Sigmoid colon (tissue), 7 donors: ENCODE measurements at places on chromosomes 12 and 14. TPM values are rescaled to one million over a fixed set of nuclear protein-coding genes. Genes with fewer than 3 reads are reported as not detected.

GRCh38 chr14:96603350-96604255, 101.4 kb downstream of the PAPOLA start:
- H3K4me1 ChIP-seq: no peaks in the 10 kb centered on the region
- H3K36me3 ChIP-seq: no peaks in the 10 kb centered on the region
- H3K27ac ChIP-seq: no peak overlapping the region
- DNase-seq: no peak

GRCh38 chr12:25377469-25378177, 126.9 kb upstream of the KRAS start:
- H3K27ac ChIP-seq: peak overlapping the region; percentile 14
- H3K36me3 ChIP-seq: no peaks in the 10 kb centered on the region
- no peak overlapping the region for H3K4me3 ChIP-seq

Gene RIMBP2
- total RNA-seq: 5.5 TPM

Gene TMCC3
- 8.3 TPM for total RNA-seq

DNA sequence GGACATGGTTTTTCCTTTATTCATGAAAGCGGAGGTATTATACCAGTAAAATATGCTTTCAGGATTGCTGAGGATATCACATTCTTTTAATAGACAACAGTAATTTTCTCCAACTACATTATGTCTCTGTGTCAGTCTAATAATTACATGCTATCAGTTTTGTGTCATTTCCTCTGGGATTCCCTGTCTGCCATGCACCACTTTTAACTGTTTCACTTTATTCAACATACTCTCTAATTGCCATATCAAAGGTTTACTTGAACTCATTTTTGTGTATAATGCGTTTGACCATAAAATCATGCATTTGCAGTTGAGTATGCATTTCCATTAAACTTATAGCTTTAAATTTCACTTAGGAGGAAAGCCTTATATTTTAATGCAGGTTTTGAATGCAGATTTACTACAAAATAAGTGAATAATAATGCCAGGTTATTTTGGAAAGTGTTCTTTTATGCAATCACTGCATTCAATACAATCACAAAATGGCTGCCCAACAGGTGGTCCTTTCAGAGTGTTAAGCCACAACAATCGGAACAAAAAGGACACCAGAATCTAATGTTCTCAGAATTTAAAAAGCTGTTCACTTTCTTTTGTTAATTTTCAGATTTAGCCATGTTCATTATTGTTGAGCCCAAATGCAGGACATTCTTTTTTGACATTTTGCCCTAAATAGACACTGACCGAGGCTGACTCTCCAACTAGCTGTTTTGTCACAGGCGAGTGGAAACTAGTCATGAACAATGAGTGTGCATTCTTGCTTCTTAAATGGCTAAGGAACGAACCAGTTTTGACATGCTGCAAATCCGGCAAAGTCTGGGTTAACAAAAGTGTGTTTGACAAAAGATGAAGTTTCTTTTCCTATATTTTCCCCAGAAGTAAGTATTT, 40.9 kb downstream of the MBIP start:
- no peaks in the 10 kb centered on the region for H3K4me1 ChIP-seq
- DNase-seq: no peak
- H3K27me3 ChIP-seq: peaks cover 6% of the 10 kb centered on the region
- no peak overlapping the region for H3K27ac ChIP-seq
- no peak overlapping the region for H3K4me3 ChIP-seq
- H3K36me3 ChIP-seq: no peaks in the 10 kb centered on the region

- no peak for DNase-seq
- no peak overlapping the region for H3K27ac ChIP-seq
- H3K4me3 ChIP-seq: no peak overlapping the region
- no peaks in the 10 kb centered on the region for H3K36me3 ChIP-seq
Measured at GRCh38 chr14:58055497-58056010, 96.5 kb downstream of the ARMH4 start.

DNA sequence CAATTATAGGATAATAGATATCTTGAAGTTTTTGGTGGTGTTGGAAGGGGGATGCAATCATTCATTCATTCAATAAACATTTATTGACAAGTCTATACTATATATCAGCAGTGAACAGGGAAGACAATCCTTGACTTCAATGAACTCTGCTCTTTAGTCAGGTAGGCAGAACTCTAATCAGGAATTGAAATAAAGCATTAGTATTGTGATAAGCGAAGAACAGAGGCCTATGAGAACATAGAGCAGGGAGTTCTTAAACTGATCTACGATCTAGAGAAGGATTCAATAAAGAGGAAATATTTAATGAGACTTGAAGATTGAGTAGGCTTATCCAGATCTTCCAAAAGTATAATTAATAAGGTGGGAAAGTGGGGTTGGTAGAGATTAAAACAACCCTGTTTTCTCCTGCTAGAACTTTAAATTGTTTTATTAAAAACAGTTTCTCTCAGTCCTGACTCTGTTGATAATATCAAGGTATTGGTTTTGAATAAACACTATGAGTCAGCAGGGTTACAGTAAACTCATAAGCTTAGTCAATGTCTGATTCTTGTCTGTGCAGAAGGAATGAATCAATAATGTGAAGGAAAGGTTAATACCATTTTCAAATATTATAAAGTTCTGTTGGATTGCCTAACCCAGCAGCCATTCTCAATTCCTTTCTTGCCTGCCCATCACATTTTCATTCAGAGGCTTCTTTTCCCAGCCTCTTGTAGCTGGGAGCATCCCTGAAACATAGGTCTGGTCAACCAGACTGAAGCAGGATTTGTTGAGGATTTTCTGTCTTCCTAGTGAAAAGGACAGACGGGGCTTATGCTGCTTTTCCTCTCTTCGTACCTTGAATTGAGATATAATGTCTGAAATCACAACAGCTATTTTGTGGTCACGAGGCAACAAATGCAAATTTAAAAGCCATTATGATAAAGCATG, 38.9 kb upstream of the KTN1 start:
- no peak for DNase-seq
- no peak overlapping the region for H3K27ac ChIP-seq
- no peaks in the 10 kb centered on the region for H3K36me3 ChIP-seq
- H3K4me3 ChIP-seq: no peak overlapping the region
- H3K4me1 ChIP-seq: no peaks in the 10 kb centered on the region

DNA sequence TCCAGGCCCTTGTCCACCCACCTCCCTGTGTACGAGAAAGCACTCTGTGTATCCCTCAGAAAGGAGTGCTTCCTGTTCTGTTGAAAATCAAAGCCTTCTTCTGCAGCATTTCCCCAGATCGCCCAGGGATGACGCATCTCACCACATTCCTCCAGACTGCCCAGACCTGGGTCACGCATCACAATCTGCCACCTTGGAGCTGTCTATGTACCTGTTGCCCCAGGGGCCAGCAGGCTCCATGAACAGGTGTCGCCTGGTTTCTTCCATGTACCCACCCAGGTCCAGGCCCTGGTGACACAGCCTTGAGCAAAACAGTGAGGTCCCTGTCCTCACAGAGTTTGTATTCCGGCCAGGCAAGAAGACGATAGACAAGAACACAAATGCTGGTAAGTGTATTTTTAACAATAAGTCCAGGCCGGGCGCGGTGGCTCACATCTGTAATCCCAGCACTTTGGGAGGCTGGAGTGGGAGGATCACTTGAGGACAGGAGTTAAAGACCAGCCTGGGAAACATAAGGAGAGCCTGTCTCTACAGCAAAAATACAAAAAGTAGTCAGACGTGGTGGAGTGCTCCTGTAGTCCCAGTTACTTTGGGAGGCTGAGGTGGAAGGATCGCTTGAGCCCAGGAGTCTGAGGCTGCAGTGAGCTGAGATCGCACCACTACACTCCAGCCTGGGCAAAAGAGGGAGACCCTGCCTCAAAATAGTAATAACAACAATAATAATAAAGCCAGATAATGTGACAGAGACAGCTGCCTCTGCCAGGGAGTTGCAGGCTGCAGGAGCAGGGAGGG, 6.8 kb upstream of the PPP1R13B start:
- no peak for DNase-seq
- no peak overlapping the region for H3K27ac ChIP-seq
- H3K4me1 ChIP-seq: no peaks in the 10 kb centered on the region
- H3K36me3 ChIP-seq: no peaks in the 10 kb centered on the region

DNA sequence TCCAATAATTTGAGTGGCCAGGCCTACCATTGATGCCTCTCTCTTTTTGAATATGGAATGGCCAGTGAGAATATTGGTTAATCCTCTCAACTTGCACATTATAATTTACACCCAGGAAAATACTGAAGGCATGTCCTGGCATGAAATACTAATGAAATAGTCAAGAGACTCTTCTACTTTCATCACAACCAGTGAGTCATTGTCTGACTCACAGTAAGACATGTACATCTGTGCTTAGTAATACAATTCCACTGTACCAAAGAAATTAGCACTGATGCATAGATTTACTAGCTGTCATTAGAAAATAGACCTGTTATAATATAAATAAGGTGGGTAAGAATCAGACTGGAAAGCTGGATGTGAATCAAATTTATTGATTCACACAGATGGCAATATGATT, 31.6 kb downstream of the KCNC2 start:
- H3K4me1 ChIP-seq: no peaks in the 10 kb centered on the region
- no peak for DNase-seq
- H3K4me3 ChIP-seq: no peak overlapping the region
- H3K27ac ChIP-seq: no peak overlapping the region
- no peaks in the 10 kb centered on the region for H3K36me3 ChIP-seq

Gene SCAF11
- 133 TPM for total RNA-seq

DNA sequence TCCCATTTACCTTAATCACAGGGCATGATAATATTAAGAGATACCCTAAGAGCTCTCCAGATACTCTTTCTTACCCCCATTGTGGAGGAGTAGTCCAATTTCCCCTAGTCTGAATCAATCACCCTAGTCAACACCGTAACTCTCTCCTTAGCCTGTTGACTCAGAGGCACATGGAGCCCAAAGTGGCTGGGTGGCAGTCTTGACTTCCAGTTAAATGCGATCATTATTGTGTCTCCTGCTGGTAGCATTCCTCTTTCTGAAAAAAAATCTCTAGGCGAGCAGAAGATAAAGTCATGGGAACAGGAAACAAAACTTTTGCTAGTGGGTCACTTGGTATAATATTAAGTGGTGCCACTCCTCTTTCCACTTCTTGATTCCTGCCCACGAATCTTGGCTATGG, 46.4 kb downstream of the EMP1 start:
- H3K27me3 ChIP-seq: no peaks in the 10 kb centered on the region
- H3K27ac ChIP-seq: no peak overlapping the region
- no peak for DNase-seq
- no peak overlapping the region for H3K4me3 ChIP-seq

- peaks cover 38% of the 10 kb centered on the region for H3K4me1 ChIP-seq
- H3K4me3 ChIP-seq: no peak overlapping the region
Measured at GRCh38 chr14:59295951-59296350, 107.5 kb downstream of the DAAM1 start.

DNA sequence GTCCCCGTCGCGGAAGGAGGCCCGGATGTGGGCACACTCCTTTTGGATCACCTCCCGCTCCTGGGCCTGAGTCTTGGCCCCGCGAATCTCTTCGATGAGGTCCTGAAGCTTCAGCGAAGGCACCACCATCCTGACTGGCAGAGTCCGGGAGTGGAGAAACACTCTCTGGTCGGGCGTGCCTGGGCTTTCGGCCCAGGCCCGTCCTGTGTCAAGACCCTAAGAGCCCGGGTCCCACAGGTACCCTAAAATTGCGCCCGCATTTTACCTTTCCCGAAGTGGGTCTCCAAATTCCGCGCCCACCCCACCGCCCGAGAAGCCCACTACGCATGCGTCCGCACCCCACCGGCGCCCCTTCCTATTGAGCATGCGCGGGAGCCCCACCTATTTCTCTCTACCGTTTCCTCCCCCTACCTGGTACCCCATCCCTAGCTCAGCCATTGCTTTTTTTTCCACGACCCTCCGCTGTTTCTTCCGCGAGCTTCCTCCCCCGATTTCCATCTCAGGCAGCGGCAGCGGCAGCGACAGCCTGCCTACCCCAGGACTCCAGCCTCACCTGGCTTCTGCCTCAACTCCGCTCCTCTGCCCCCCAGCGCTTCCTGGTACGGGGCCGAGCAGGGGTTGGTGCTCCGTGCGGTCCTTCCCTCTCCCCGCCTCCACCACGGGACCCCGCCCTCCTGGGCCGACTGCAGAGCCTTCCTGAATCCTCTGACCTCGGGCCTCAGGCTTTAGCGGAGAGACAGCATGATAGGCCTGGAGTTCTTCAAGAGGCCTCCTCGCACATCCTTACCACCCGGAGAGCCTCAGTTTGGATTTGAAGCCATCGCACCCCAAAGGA, at the start of gene AP1G2:
Gene AP1G2 (minus strand): TSS at position 606 of the 835 bp plus-strand sequence. CDS start 477 bp downstream, at position 129.
- DNase-seq: peak; percentile 92
- peak within 1 kb of the TSS; percentile 64 for H3K27ac ChIP-seq
- H3K4me3 ChIP-seq: peak within 1 kb of the TSS; percentile 65
- H3K4me1 ChIP-seq: peaks cover 7% of the 10 kb centered on the region
- no peaks in the 10 kb centered on the region for H3K36me3 ChIP-seq

GRCh38 chr12:11497995-11498394, 102.6 kb upstream of the PRB2 start:
- H3K4me3 ChIP-seq: no peak overlapping the region
- no peaks in the 10 kb centered on the region for H3K36me3 ChIP-seq
- peaks cover 11% of the 10 kb centered on the region for H3K4me1 ChIP-seq

Gene SLC7A8
- 16.8 TPM for total RNA-seq

- H3K36me3 ChIP-seq: no peaks in the 10 kb centered on the region
- no peaks in the 10 kb centered on the region for H3K4me1 ChIP-seq
- H3K4me3 ChIP-seq: no peak overlapping the region
- DNase-seq: no peak
- no peak overlapping the region for H3K27ac ChIP-seq
Measured at GRCh38 chr12:15372352-15372751, 50.0 kb downstream of the PTPRO start.

Gene EMP1
- total RNA-seq: 85.5 TPM

DNA sequence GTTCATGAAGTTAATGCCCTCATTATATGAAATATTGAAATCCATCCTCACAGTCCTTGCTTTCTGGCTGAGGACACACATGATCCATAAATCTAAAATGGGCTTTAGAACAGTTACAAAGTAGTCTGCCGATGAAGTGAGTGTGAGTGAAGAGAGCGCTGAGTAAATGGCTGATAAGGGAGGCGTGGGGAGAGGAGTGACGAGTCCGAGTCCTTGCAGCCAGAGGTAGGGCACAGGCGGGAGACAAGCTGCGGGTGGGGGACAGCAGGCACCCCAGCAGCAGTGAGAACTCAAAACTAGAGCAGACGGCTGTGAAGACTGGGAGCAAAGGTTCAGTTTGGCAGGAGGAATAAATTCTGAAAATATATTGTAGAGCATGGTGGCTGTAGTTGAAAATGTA, 140.1 kb upstream of the ATP2B1 start:
- H3K4me1 ChIP-seq: no peaks in the 10 kb centered on the region
- H3K27me3 ChIP-seq: no peaks in the 10 kb centered on the region
- no peak overlapping the region for H3K4me3 ChIP-seq
- no peak overlapping the region for H3K27ac ChIP-seq
- no peak for DNase-seq

- H3K27me3 ChIP-seq: no peaks in the 10 kb centered on the region
- DNase-seq: no peak
- H3K27ac ChIP-seq: no peak overlapping the region
- H3K4me3 ChIP-seq: no peak overlapping the region
Measured at GRCh38 chr12:54870048-54870447, 15.7 kb downstream of the MUCL1 start.

GRCh38 chr12:951176-951575, 1.7 kb upstream of the RAD52 start:
- H3K4me3 ChIP-seq: no peak overlapping the region
- H3K27me3 ChIP-seq: no peaks in the 10 kb centered on the region

GRCh38 chr12:25332143-25332542, 81.4 kb upstream of the KRAS start:
- no peaks in the 10 kb centered on the region for H3K4me1 ChIP-seq
- no peaks in the 10 kb centered on the region for H3K27me3 ChIP-seq
- H3K27ac ChIP-seq: no peak overlapping the region
- no peak overlapping the region for H3K4me3 ChIP-seq
- no peaks in the 10 kb centered on the region for H3K36me3 ChIP-seq
